ENCODE measurements at places on chromosomes 12 and 14.

- no peak for DNase-seq
Observed at GRCh38 chr12:25942709-25943108, 15.8 kb upstream of the RASSF8 start.

- DNase-seq, result no peak
Observed at GRCh38 chr14:98170575-98170974, 1101.4 kb downstream of the BCL11B start.

DNA sequence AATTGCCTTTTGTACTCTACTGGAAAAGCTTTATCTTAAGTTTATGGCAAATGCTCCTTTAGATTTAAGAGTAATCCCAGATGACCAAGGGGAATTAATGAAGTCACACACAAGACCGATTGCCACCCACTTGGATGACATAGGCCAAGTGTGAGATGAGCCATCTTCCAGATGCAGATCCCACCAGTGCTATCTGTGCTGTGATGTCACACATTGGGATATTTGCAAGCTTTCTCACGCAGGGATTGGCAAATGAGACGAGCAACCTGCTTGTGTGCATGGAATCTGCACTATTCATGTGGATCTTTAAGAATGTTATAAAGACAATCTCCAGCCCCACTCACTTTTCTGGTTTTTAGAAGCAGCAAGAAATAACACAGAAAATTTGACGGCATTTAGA lies 602.1 kb upstream of the TMEM132C start:
- no peak for DNase-seq

DNA sequence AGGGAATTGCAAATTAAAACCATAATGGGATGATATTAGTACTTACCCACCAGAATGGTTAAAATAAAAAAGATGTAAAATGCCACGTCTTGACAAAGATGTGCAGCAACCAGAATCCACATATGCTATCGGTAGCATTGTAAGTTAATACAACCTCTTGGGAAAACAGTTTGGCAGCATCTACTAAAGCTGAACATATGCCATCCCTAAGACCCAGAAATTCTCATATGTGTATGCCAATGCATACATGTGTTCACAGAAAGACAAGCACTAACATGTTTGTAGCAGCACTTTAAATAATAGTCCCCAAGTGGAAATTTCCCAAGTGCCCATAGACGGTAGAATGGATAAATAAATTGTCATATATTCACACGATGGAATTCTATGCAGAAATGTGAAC lies 28.3 kb upstream of the SLC5A8 start:
- DNase-seq, result no peak

GRCh38 chr14:26775765-26776563 lies 178.1 kb upstream of the NOVA1 start:
- no peak for DNase-seq

- DNase-seq, result no peak
Observed at GRCh38 chr14:50726372-50727107, 58.4 kb upstream of the SAV1 start.

Measured in stimulated activated CD4-positive, alpha-beta T cell treated with anti-CD3 and anti-CD28 coated beads, Interleukin-12 subunit alpha, Interleukin-12 subunit beta, amount 100 ng/mL, for 24 hours (primary cell).